ENCODE measurements at places on chromosomes 7 and 10.

DNA sequence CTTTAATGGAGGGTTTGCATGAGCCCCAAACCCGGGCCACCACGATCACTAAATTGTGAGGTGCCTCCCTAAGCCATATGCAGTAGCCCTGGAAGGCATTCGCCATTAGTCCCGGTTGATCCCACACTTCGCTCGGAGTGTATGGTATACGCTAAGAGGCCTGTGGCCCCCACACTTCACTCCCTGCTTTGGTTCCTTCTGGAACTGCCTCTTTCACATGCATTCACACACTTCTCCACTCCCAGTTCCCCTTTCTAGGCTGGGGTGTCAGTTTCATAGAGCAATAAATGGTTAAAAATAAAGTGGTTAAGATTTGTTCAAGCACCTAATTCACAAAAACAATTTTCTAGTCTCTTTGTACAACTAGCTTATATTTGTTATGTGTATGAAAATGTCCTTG is 212.1 kb upstream of the KCND2 start:
- no peak for DNase-seq

GRCh38 chr10:11678074-11678793 is 63.9 kb upstream of the ECHDC3 start:
- no peak for DNase-seq

DNA sequence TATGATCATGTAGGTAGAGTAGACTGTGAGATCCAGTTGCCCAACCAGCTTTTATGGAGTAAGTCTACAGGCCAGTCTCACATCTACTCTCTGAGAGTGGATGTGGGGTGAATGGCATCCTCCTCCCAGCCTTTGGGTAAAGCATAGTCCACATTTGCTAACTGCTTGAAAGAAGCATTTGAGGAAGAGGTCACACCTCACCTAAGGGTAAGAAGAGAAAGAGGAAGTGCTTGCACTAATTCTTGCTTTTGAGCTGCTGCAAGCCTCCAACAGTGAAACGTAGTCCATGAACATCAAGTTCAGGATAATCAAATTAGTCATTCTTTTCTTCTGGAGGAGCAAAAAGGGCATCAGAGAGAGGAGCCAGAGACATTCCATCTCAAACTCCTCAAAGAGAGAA is 93.9 kb upstream of the AGR3 start:
- DNase-seq, result no peak

GRCh38 chr7:41691286-41692190 is 11.4 kb downstream of the INHBA start:
- no peak for DNase-seq

- no peak for DNase-seq
These were observed 120.6 kb downstream of the BAMBI start for GRCh38 chr10:28797904-28798371.

GRCh38 chr7:52586704-52587103 is 448.7 kb upstream of the POM121L12 start:
- DNase-seq, result no peak

- DNase-seq, result no peak
These were observed 323.5 kb downstream of the PTPRN2 start for GRCh38 chr7:158263964-158264748.

DNA sequence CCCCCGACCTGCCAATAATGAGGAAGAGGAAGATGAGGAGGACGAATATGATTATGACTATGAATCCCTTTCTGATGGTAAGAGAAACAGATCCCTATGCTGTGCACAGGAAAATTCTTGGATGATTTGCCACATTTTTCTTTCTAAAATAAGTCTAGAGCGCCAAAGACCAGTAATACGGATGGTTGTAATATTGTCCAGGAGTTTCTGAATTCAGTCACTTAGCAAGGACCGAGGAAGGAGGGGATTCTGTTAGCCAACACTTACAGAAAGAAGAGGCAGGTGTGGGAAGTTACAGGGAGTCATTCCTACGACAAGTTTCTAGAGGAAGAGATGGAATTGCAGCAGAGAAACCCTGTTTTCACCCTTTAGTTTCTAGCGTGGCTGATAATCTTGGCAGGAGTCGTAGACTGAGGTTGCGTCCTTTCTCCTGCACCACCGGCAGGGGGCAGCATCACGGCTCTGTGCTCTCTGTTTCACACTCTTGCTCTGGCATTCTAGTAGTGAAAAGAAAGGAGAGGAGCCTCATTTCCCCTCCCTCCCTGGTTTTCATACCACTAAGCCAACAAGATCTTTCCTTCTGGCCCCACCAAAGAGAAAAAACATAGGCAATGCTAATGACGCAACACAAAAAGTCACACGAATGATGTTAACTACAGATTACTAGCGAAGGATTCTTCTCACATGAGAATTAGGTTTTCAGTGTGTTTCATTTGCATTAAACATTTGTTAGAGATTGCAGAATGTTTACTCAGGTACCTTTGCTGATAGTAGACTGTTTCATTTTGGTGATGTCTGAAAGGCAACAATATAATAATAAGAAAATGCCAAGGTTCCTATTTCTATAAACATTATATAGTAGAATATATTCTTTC is 82.7 kb downstream of the NOC3L start:
- peak; percentile 22 for DNase-seq

DNA sequence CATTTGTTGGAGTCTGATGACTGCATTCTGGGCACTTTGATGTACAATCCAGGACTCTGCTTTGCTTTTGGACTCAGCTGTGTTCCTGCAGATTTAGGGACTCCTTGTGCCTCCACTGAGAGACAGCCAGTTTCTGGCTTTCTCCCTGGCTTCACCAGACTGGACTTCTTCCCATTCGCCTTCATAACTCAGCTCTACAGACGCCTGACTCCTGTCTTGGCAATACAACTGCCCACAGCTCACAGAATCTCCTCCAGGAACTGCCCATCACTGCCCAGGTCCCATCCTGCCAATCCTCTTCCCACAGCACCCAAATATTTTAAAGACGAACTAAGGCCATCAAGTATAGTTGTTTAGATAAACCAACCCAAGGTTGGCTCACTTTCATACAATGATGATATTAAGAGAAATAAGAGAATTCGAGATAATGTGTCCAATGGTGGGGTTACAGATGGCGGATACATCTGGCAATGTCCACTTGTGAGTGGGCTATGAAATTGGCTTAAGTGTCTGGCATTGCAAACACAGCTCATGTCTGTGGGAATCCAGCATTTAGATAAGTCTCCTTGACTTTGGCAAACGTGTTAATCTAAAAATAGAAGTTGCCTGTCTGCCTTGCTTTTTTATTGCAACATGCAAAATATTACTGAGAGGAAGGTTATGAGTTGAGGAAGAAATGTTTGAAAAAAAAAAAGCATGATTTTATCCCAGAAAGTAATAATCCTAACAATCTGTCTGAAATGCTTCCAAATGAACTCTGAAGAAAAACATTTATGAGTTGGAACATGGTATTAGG is 95.1 kb downstream of the ITGA8 start:
- DNase-seq, result no peak

DNA sequence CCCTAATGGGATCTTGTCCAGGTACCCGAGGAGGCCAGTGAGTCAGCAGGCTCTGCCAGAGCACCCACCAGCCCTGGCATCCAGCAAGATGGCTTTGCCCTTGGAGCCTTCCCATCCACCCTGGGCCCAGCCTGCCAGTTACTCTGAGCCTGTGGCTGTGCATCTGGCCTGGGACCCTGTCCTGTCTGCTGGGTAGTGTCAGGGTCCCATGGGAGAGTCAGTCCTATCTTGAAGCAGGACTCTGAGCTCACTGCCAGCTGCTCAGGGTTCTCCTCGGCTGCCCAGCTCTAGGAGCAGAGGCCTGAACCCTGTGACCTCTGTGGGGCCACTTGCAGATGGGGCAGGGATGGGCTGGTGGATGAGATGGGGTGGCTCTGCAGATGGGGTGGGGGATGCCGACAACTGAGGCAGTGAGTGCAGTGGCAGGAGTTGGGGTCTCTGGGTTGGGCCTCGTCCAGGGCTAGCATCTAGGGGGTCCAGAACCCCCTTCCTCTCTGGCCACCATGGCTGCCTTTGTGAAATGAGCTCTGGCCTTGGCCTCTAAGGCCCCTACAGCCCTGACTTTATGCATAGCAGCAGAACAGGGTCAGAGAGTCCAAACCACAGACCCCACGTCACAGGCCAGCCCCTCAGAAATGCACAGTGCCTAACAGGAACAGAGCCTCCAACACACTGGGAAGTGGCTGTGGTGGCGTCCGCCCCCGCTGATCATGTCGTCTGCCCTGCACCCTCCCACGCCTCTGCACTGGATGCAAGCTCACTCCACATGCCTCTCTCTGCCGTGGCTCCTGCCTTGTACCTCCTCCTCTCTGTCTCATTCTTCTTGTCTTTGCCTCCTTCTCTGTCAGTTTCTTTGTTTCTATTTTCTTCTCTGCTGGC is 88.1 kb upstream of the RET start:
- DNase-seq, result no peak

DNA sequence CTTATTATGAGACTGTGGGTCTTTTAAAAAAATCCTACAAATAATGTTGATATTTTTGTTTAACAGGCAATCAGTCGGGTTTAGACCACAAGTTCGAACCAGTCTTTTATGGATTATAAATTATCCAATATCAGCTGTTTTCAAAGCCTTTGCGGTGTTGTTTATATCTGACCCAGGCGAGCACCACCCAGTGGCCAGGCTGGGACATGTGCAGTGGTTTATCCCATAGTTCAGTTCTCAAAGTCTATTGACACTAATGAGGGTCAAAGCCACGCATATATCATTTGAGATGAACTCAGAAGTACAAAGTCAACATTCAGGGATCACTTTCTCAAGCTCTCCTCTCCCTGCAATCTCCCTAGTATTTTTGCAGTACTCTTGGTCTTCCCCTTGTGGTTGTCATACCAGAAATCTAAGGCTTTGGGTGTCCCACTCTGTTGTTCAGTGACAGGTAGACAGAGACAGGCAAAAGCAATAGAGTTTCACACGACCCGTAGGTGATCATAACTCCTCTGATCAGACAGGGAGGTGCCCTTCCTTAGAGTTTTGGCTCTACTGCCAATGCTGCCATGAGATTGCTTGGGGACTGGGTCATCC is 117.4 kb upstream of the POM121L12 start:
- no peak for DNase-seq

GRCh38 chr10:118505363-118505762 is 90.1 kb downstream of the PRLHR start:
- DNase-seq, result no peak

- DNase-seq, result no peak
These were observed 442.6 kb downstream of the GFRA1 start for GRCh38 chr10:115830265-115830970.

- DNase-seq, result no peak
These were observed 53.0 kb downstream of the SMURF1 start for GRCh38 chr7:99090771-99091542.

DNA sequence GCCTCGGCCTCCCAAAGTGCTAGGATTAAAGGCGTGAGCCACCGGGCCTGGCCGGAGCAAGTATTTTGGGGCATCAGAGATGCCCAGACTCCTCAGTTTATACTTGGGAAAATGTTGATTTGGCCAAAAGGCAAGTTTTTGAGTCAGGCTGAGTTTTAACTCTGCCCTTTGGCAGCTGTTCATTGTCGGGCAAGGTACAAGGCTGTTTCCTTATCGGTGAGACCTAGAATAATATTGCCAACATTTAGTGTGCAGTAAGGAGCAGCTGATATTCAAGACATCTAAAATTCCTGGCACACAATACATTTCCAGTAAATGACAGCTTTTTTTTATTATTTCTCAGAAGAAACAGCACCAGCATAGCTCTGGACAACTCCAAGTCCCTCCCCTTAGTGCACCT is 147.6 kb upstream of the C7orf33 start:
- no peak for DNase-seq

DNA sequence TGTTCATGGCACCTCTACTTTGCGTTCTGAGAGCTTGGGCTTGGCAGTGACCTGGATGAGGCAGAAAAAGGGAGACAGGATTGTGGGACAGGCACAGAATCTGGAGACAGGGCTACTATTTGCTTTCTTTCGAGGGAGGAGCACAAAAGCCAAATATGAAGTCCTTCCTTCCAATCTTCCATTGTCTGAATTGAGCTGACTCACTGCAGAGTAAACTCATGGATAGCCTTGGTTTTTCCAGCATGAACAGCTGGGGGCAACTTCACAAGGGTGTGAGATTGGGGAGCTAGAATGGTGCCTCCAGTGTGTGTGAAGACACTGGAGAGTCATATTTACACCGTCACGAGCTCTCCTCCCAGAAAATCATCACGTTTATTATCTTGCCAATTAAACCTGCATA is 55.6 kb upstream of the NRP1 start:
- no peak for DNase-seq

GRCh38 chr10:49830846-49831245 is 68.7 kb upstream of the OGDHL start:
- DNase-seq, result no peak

GRCh38 chr7:159108941-159109652 is 35.6 kb downstream of the VIPR2 start:
- DNase-seq, result no peak

DNA sequence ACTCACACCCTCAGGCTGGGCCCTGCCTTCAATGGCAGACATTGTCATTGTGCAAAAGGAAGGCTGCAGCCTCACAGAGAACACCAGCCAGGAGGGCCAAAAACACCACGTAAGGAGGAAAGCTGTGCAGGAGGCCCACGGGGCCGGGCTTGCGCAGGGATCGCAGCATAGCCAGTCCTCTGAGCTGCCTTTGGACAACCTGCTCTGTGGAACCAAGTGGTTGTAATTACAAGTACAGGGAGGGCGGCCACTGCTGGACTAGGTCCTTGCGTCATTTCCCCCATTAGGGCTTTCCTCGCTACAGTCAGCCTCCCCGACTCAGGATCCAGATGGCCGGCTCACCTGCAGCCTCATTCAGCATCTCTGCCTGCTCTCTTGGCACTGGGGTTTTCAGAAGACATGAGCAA is 66.9 kb downstream of the FAM53B start:
- no peak for DNase-seq

- DNase-seq, result no peak
These were observed 100.6 kb upstream of the ELMO1 start for GRCh38 chr7:37549076-37549931.

GRCh38 chr10:133335246-133336117 is 1.2 kb downstream of the CALY start:
- peak; percentile 71 for DNase-seq

DNA sequence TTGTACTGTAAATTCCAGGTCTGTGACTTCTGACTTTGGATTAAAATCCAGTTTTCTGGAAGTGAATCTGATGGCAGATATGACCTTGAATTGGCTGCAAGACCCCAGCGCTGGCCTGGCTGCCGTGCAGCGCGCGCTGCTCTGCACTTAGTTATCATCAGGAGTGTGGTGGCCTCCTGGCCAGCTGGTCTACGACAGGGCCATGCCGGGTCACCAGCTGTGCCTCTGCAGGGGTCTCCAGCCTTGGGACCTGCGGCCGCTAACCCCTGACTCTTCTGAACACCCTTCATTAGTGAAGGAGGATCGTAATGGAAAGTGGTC is 190.7 kb upstream of the SH2B2 start:
- no peak for DNase-seq

DNA sequence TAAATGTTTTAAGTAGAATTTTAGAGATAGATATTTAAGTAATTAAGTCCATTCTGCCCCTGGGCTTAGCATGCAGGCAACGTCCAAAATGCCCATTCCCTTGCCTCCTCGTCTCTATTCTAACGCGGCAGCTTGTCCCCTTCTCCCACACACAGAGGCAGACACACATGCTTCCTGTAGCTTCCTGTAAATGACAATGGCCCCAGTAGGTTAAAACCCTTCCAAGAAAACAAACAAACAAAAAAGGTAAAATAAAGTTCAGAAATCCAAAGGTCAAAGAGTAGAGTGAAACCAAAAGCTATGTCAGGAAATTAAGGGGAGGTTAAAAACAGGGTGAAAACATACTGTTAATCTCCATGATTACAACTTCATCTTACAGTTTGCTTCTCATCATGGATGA is 857.6 kb downstream of the GATA3 start:
- no peak for DNase-seq

- DNase-seq, result no peak
These were observed 51.9 kb downstream of the AOC1 start for GRCh38 chr7:150904011-150904909.

GRCh38 chr10:49072166-49072885 is 43.0 kb downstream of the VSTM4 start:
- DNase-seq, result no peak

Measured in stimulated activated CD8-positive, alpha-beta memory T cell treated with anti-CD3 and anti-CD28 coated beads, Interleukin-15, amount 100 ng/mL, for 1 hour (primary cell).